ENCODE measurements at places on chromosomes 2 and 18. TPM values are rescaled to one million over a fixed set of nuclear protein-coding genes. Genes with fewer than 3 reads are reported as not detected.

The ATP6V1B1 gene
- not detected for total RNA-seq

The MEP1B gene
- 0.64 TPM for total RNA-seq

The CHST9 gene
- total RNA-seq = not detected

The SLC40A1 gene
- total RNA-seq = 19.4 TPM

The TRIM43 gene
- not detected for total RNA-seq

DNA sequence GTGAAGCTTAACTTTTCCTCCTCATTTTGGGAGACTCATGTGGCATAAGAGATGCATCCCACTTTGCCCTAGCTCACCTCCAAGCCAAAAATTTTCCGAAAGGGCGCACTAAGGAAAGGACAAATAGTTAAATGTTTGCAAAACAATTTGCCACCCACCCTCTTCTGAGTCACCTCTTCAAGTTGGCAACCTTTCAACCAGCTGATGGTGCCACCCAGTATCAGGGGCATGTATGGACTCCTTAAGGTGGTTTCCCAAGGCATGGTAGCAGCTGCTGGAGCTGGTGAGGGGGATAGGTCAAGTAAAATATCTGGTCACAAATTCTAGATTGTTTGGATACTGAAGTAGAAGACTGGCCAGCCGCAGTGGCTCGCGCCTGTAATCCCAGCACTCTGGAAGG is 17.2 kb upstream of the ITGAV start:
- no peak for DNase-seq

DNA sequence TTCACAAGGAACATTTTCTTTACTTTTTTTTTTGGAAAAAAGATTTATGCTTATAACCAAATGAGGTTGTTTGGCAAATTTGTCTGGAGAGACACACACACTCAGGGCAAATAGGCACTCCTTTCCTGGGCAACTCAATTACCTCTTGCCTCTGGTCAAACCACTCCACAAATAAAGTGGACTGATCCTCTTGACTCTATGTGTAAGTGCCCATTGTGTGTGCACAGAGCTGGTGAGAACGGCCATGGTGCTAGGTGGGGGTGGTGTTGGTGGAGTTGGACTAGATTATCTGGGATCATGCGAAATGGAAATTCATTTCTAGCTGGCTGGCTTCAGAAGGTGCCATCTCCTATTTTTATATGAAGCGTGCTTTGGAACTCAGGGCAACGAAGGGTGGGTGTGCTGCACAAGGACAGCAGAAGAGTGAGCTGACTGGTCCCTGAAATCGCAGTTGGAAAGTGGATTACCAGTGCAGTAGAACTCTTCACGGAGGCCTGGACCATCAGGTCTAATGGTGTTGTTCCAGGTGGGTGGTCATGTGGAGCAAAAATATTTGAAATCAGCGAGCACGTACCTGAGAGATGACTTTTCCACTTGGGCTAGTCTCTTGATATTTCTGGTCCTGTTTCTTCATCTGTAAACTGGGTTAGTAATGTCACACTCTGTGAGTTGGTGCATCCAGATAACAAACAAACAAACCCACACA is 149.9 kb downstream of the RPIA start:
- no peak for DNase-seq

GRCh38 chr2:176581557-176582165 is 312.4 kb downstream of the MTX2 start:
- DNase-seq = no peak

GRCh38 chr18:33673689-33674088 is 95.7 kb downstream of the ASXL3 start:
- no peak for DNase-seq

DNA sequence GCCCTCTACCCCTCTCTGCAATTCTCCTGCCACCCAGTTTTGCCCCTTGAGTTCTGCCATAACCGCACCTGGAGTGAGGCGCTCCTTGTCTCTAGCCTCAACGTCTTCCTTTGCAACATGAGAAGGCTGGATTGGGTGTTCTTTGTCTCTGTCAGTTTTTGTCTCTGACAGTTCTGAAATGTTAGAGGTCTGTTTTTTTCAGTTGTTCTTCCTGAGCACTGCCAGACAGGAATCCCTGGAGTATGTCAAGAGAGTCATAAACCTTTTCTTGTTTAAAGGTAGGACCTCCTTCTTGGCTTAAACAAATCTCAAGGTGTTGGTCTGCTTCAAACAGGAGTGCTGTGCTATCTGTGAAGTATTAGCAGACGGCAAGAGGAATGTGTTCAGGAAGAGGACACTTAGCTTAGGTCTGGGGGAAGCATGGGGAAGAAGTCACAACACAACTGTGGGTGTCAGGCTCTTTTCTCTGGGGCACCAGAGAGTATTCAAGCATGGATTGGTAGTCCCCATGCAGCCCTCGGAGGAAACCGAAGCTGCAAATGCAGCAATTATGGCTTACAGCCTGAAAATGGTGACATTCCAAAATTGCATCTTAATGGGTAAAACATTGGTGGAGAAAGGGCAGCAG is 32.3 kb downstream of the AFF3 start:
- no peak for DNase-seq

GRCh38 chr18:77711096-77711495 is 461.4 kb downstream of the GALR1 start:
- DNase-seq = no peak
